ENCODE measurements at places on chromosomes 6 and 20. TPM values are rescaled to one million over a fixed set of nuclear protein-coding genes. Genes with fewer than 3 reads are reported as not detected.

Gene FAM217A
- not detected for total RNA-seq

Gene PARD6B
- total RNA-seq = 29.2 TPM

Gene TUBB2A
- 376 TPM for total RNA-seq

Gene ARID1B
- total RNA-seq = 72.2 TPM

Gene ECT2L
- 0.03 TPM for total RNA-seq

Gene OR2H2
- not detected for total RNA-seq

Gene PHACTR3
- 0.93 TPM for total RNA-seq

Gene VGLL2
- total RNA-seq = 0.12 TPM

DNA sequence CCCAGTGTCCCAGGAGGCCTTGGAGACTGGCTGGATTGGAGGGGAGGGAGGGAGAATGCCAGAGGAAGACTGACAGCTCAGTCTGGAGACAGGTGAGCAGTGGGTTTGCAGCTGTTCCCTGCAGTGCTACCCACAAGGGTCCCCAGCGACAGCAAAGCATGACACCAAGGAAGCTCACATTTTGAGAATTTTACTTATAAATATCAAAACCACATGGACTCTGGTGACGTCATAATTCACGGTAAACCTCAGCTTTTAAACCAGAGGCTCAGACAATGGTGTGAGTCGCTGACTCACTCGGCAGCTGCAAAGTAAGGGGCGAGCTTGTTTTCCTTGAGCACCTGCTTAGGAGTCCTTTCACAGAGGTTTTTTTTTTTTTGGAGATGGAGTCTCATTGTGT lies 65.2 kb downstream of the THBS2 start:
- H3K27ac ChIP-seq = no peak overlapping the region
- no peak for DNase-seq
- H3K4me3 ChIP-seq = no peak overlapping the region
- H3K27me3 ChIP-seq = no peaks in the 10 kb centered on the region
- H3K4me1 ChIP-seq = no peaks in the 10 kb centered on the region

DNA sequence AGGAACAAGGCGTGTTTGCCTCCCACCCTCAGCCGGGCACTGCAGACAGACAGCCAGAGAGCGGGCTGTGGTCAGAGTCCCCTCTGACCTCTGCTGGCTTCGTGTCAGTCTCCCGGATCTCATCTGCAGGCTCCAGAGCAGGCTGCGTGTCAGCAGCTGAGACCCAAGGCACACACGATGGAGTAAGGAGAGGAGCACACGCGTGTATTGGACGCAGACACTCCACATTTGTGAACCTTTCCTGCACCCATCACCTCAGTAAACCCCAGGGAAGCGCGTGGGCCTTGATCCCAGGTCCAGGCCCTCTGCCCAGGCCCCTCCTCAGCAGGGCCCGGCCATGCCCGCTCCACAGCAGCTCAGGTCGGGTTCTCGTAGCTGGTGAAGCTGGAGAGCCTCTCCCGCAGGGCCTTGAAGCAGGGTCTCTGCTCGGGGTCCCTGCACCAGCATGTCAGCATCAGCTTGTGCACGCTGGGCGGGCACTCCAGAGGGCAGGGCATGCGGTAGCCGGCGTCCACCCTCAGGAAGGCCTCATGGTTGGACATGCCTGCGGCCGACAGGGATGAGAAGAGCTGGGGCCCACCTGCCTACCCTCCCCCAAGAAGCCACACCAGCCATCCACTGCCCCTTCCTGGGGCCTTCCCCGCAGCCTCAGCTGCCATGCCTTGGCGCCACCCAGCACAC lies 7.9 kb downstream of the PTK6 start:
- no peak overlapping the region for H3K27ac ChIP-seq
- H3K36me3 ChIP-seq = no peaks in the 10 kb centered on the region
- no peak for DNase-seq
- H3K27me3 ChIP-seq = no peaks in the 10 kb centered on the region
- no peak overlapping the region for H3K4me3 ChIP-seq

GRCh38 chr6:112343977-112344376 lies 3.2 kb upstream of the RFPL4B start:
- H3K4me3 ChIP-seq = no peak overlapping the region
- no peak overlapping the region for H3K27ac ChIP-seq
- no peaks in the 10 kb centered on the region for H3K27me3 ChIP-seq
- DNase-seq = no peak

GRCh38 chr6:16998461-16998860 lies 103.4 kb upstream of the STMND1 start:
- no peaks in the 10 kb centered on the region for H3K36me3 ChIP-seq
- no peak overlapping the region for H3K4me3 ChIP-seq
- H3K27ac ChIP-seq = no peak overlapping the region
- no peaks in the 10 kb centered on the region for H3K27me3 ChIP-seq
- no peaks in the 10 kb centered on the region for H3K4me1 ChIP-seq

- H3K36me3 ChIP-seq = peaks cover 7% of the 10 kb centered on the region
- no peak overlapping the region for H3K27ac ChIP-seq
- H3K27me3 ChIP-seq = no peaks in the 10 kb centered on the region
- no peak for DNase-seq
- no peak overlapping the region for H3K4me3 ChIP-seq
- peaks cover 11% of the 10 kb centered on the region for H3K4me1 ChIP-seq
These were observed 4.7 kb downstream of the MRPS18A start for GRCh38 chr6:43682724-43683429.

DNA sequence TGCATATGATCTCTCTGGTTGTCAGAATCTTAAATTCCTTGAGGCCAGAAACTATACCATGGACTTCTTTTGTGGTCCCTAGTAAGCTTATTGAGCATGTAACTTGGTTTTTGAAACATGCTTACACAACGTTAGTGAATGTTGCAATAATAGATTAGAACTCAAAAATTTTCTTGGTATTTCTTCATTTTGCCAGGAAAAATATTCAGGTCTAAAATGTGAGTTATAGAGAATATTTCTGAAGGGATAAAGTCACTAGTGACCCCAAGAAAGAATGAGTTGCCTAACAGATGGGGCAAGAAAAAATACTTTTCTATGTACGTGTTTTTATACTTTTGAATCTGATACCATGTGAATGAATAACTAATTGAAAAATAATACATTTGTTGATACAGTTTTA lies 195.4 kb downstream of the TFAP2A start:
- no peaks in the 10 kb centered on the region for H3K27me3 ChIP-seq
- H3K4me3 ChIP-seq = no peak overlapping the region
- no peaks in the 10 kb centered on the region for H3K4me1 ChIP-seq
- H3K36me3 ChIP-seq = no peaks in the 10 kb centered on the region
- DNase-seq = no peak
- no peak overlapping the region for H3K27ac ChIP-seq

DNA sequence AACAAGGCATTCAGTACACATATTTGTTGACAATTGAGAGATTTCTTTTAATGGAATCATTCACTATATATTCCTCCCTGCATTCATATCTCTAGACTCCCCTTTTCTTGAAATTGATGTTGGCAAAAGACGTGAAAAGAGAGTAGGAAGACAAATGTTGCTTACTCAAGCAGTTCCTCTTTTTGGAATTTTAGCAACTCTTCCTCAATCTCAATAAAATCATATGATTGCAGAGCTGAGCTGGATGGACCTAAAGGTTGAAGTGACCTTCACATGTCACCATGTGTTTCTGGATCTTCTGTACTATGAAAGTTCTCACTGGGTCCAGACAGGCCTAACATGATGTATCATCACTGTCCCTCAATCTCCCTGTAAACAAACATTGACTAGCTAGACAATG lies 18.6 kb downstream of the ADGRF1 start:
- no peak for DNase-seq
- H3K27me3 ChIP-seq = no peaks in the 10 kb centered on the region
- H3K36me3 ChIP-seq = no peaks in the 10 kb centered on the region
- H3K27ac ChIP-seq = no peak overlapping the region

- H3K4me3 ChIP-seq = no peak overlapping the region
- no peaks in the 10 kb centered on the region for H3K27me3 ChIP-seq
- H3K27ac ChIP-seq = no peak overlapping the region
- H3K36me3 ChIP-seq = no peaks in the 10 kb centered on the region
- H3K4me1 ChIP-seq = no peaks in the 10 kb centered on the region
These were observed 412.8 kb upstream of the NRSN1 start for GRCh38 chr6:23713211-23713610.

DNA sequence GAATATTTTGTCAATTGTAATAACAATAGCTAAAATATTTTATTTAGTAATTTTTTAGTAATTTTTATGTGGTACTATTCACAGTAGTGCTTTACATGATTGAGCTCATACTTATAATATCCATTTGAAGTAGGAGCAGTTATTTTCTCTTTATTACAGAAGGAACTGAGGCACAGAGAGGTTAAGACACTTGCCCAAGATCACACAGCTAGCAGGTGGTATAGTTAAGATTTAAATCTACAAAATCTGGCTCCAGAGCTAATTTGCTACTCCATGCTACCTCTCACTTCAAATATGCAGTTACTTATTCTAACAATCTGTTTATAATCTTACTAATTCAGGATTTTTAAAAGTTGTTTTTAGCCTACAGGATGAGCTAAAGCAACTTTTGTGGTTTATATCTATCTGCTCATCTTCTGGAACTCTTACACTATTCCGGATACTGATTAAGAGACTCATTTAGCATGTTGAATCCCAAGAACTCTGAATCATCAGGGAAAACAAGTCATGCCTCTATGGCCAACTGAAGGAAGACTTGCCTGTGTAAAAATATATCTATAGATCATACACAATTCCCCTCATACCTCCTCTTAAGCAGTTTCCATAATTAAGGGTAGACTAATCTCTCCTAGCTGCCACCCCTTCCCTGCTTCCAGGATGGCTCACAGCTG lies 324.2 kb downstream of the UBE3D start:
- no peak overlapping the region for H3K27ac ChIP-seq
- no peak for DNase-seq
- H3K4me3 ChIP-seq = no peak overlapping the region
- peaks cover 48% of the 10 kb centered on the region for H3K4me1 ChIP-seq

DNA sequence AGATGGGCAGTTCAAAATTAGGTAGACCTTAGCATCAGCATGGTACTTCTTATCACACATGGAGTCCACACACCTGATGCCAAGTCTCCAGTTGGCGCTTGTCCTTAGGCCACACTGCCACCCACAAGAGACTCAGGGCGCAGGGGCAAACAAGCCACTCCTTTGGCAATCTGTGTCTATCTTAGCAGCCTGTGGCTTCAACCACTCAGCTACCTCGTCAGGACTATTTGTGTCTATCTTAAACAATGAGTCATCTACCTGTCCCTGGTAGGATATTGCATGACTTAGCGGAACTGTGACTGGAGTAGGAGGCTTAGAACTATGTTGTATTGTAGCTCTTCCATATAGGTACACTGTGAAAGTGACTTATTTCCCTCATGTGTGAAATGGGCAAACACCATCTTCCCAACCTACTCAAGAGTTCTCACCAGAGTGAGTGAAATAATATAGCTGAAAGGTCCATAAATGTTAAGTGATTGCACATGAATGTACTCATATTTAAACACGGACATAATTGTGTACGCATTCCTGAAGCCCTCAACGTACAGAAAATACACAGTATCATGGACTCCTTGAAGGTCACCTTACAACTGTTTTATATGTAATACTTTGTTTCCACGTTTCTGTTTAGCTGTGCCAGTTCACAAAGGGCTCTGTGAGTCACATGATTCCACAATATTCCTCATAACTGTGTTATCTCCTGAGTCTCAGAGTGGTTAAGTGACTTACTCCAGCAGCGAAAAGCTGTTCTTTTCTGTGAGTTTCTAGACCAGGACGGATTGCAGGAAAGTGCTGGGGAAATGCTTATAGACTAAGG lies 1.6 kb downstream of the TRIM27 start:
- no peak for DNase-seq
- 0 out of 2 replicates have a peak overlapping the region, but pooled peaks have one; percentile 18 for H3K27ac ChIP-seq
- peaks cover 41% of the 10 kb centered on the region for H3K36me3 ChIP-seq
- peaks cover 22% of the 10 kb centered on the region for H3K4me1 ChIP-seq
- peak overlapping the region; percentile 99 for H3K4me3 ChIP-seq

DNA sequence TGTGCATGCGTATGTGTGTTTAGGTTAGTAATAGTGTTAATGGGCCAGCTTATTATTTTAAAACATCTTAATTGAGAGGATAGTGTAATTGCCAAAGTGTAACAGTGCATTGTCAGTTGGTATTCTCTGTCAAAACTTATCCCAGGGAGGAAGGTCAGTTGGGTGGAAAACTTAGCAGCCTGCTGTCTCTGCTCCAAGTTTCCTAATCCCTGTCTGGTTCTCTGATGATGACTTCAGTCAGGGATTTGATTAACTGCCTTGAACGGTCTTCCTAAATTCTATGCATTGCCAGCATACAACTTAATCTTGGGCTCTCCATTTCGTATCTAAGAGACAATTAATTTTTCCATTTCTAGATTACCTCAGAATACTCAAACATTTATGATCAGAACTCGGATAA lies 51.1 kb downstream of the L3MBTL3 start:
- no peak overlapping the region for H3K4me3 ChIP-seq
- H3K27me3 ChIP-seq = no peaks in the 10 kb centered on the region
- no peaks in the 10 kb centered on the region for H3K4me1 ChIP-seq
- no peak overlapping the region for H3K27ac ChIP-seq
- no peaks in the 10 kb centered on the region for H3K36me3 ChIP-seq

DNA sequence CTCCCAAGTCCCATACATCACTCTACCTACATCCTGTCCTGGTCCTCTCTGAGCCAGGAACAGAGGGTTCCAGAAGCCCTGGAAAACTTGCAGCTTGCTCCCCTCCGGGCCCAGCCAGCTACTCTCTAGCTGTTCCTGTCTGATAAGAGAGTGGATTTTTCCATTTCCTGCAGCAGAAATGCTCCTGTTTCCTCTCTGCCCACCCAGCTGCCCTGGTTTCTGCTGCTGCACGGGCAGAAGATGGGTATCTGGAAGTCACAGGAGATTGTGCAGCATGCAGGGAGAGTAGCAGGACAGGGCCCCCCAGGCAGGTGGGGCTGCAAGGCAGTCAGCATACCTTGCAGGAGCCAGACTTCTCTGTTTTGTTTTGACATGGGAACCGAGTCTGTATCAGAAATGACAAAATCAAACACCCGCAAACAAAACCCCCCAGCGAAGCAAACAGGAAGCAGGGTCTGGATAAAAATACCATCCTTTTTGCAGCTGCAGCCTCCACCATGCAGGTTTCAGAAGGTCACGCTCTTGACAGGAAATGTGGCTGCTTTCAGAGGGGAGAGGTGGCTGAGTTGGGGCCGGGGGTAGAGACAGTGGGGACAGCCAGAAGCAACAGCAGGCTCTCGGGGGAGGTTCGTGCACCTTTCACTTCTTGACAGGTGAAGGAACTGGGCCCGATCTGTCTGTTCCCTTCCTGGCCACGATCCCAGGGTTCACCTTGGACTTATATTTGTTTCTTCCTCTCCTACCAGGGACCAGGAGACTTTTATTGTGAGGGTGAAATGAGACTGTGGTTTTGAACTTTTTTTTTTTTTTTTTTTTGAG lies 50.8 kb upstream of the FAM83D start:
- H3K36me3 ChIP-seq = no peaks in the 10 kb centered on the region
- no peaks in the 10 kb centered on the region for H3K27me3 ChIP-seq
- H3K27ac ChIP-seq = no peak overlapping the region
- H3K4me3 ChIP-seq = no peak overlapping the region

GRCh38 chr6:39330057-39330456 lies 7.6 kb upstream of the KCNK16 start:
- no peak for DNase-seq
- no peak overlapping the region for H3K4me3 ChIP-seq
- no peaks in the 10 kb centered on the region for H3K27me3 ChIP-seq
- no peak overlapping the region for H3K27ac ChIP-seq

GRCh38 chr6:8277769-8278168 lies 157.6 kb downstream of the SLC35B3 start:
- no peak overlapping the region for H3K27ac ChIP-seq
- H3K36me3 ChIP-seq = no peaks in the 10 kb centered on the region
- peaks cover 28% of the 10 kb centered on the region for H3K4me1 ChIP-seq
- peak; percentile 61 for DNase-seq
- H3K4me3 ChIP-seq = no peak overlapping the region
- no peaks in the 10 kb centered on the region for H3K27me3 ChIP-seq
